Stimulated activated CD8-positive, alpha-beta memory T cell treated with anti-CD3 and anti-CD28 coated beads, Interleukin-7, amount 100 ng/mL, for 24 hours (primary cell): ENCODE measurements at places on chromosomes 12 and 14.

GRCh38 chr14:68512088-68512487, 280.8 kb downstream of the ZFP36L1 start:
- DNase-seq: no peak

DNA sequence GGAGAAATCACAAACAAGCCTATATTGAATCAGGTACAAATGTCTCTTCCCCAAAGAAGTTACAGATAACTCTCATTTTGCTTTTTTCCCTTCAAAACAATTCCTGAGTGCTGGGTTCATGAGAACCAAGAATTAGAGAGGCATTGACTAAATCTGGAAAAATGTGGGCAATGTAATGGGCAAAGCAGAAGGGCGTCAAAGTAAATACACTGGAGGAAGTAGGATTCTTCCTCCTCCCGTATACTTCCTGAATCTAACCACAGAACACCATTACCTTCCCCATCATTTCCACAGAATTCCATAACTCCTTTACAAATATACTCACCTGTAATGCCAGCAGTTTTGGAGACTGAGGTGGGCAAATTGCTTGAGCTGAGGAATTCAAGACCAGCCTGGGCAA, 3.0 kb upstream of the RBMS2 start:
- DNase-seq: no peak

GRCh38 chr14:81178063-81178462, 42.7 kb downstream of the GTF2A1 start:
- DNase-seq: no peak

- DNase-seq: no peak
Observed at GRCh38 chr12:34205401-34205800, 183.1 kb downstream of the ALG10 start.

DNA sequence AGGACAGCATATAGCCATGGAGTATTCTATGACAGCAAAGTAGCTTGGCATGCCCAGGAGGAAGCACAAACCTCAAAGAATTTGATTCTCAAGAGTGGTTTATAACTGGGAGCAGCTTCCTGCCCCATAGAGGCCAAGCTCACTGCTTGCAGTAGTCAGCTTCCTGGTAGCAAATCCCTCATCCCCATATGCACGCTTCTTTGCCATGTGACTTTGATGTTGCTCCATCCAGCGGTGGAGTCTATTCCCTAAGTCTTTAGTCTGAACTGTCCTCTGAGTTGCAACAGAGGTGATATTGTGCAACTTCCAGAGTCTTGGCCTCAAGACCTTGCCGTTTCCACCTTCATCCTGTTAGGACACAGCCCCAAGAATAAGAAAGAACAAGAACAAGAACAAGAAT, 996.8 kb upstream of the TMEM132C start:
- DNase-seq: no peak

- no peak for DNase-seq
Observed at GRCh38 chr12:69396963-69397362, 37.4 kb downstream of the YEATS4 start.

DNA sequence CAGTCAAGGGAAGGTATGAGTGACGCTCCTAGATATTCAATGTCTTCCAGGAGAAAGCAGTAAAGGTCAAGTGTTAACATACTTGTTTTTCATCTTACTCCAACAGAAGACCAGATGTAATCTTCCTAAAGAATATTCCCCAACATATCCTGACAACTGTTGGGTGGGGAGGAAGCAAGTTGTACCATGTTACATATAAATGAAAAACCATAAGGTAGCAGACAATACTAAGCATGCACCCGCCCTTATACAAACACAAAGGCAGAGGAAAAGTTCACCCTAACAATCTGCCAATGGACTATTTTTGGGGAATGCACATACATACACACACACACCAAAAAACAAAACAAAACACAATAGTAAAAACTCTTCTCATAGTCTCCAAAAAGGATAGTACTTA, 90.2 kb upstream of the FERMT2 start:
- DNase-seq: no peak

DNA sequence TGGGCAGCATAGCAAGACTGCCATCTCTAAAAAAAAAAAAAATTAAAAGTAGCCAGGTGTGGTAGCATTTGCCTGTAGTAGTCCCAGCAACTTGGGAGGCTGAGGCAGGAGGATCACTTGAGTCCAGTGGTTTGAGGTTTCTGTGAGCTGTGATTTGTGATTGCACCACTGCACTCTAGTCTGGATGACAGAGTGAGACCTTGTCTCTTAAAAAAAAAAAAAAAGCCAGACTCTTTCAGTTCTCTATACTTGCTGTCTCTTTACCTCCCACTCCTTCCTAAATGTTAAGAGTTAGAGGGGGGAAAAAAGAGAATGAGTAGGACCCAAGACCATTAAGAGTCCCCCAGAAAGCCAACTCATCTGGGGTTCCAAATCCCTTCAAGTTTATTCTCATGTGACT, 17.8 kb downstream of the EIF2S1 start:
- DNase-seq: no peak

- no peak for DNase-seq
Observed at GRCh38 chr12:132389026-132389425, 59.6 kb upstream of the GALNT9 start.

DNA sequence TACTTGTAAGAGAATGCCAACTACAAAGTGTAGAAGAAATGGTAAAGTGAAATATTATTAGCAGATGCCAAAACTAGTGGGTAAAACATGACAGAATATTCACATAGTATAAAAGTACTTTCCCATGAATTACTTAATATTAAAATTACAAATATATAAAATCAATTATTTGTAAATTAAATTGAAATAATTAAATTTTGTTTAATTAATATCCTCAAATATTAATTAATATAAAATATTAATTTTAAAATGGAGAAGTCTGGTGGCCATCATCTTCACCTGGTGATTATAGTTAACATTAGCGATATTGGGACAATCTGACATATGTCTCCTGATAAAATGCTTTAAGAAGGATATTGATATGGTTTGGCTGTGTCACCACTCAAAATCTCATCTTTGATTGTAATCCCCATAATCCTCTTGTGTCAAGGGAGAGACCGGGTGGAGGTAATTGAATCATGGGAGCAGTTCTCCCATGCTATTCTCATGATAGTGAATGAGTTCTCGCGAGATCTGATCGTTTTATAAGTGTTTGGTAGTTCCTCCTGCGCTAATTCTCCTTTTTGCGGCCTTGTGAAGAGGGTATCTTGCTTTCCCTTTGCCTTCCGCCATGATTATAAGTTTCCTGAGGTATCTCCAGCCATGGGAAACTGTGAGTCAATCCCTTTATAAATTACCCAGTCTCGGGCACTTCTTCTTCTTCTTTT, 55.0 kb upstream of the SGPP1 start:
- no peak for DNase-seq

DNA sequence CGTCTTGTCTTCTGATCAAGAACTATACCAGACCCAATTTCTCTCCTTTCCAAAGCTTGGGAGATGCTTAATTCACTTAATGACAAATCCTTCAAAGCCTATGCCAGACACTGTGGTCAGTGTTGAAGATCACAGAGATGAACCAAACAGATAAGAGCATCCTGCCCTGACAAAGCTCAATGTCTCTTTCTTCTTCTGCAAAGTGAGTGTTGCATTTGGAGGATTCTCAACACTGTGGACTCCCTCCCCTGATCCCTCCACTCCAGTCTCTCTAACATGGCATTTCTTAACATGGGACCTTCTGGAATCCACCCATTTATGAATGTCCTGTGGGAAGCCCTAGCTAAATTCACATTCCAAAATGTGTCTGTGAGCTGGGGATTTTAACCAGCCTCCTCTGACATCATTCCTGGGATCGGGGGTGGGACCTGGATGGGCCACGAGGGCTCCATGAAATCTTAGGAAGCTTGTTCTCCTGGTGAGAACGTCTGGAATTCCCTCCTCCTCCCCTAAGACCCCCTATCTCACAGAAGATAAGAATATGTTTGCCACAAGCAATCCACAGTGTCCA, 20.3 kb downstream of the SYNE3 start:
- no peak for DNase-seq

DNA sequence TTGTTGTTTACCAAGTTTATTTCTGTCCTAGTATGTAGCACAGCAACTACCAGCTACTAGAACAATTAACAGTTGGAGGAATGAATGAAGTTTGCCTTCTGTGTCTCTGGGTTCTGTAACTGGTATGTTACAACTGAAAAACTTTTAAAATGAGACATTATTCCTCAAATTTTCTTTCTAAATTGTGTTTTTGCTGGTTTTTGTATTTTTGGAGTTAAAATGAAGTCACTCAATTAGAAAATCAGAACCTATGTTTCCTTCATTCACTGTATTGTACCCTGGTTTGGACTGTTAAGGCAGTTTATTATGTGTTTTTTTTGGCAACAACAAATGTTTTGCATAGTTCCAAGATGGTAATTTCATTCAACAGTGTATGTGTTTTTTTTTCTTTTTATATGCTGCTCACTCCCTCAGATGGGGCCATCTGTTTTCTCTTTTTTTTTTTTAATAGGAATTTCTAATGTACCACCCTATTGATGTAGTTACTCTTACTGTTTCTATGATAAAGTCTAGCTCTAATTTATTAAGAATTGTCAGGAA, 30.2 kb upstream of the EVL start:
- DNase-seq: no peak

- DNase-seq: no peak
Observed at GRCh38 chr14:74478996-74479635, 14.0 kb downstream of the NPC2 start.

DNA sequence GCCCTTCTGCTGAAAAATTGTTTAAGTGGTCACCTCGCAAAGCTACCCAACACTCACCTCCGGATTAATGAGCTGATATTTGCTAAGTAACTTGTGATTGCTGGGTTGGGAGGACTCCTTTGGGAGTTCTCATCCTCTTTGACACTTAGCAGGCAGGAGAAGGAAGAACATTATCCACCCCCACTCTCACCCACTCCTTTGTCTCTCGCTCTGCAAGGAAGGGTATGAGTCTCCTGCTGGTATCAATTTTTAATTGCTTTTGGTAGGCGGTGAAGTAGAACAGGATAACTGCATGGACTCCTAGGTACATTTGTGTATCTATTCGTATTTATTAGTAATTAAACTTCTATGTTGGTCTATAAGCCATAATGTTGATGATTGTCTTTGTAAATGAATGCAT, 6.9 kb upstream of the ABHD12B start:
- no peak for DNase-seq

DNA sequence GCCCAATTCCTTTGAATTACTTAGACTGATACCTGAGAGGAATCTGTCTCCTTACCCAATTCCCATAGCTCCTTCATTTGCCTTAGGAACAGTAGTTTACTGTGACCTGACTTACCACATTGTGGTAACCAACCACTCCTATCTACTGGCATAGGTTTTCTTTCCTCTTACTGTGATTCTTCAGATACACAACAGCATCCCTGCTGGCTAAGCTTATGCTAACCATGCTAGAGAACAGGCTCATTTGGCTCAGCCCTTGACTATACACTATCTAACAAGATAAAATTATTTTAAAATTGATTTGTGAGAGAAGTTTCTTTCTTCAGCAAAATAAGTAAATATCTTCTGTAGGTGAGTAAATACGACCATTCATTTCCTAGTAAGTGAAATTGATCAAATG, 320.4 kb upstream of the DDHD1 start:
- DNase-seq: no peak
